Right lung (tissue), 10 donors: ENCODE measurements at places on chromosomes 3 and 15. TPM values are rescaled to one million over a fixed set of nuclear protein-coding genes. Genes with fewer than 3 reads are reported as not detected.

Gene CCR9
- 0.12 TPM for polyA plus RNA-seq

Gene TRIP4
- polyA plus RNA-seq, result 44.2 TPM

Gene CFAP44
- 21.7 TPM for polyA plus RNA-seq

Gene TRIM42
- not detected for polyA plus RNA-seq

Gene FBN1
- polyA plus RNA-seq, result 99.3 TPM

Gene STRIT1
- 0.30 TPM for polyA plus RNA-seq

Gene IFT57
- 79.0 TPM for polyA plus RNA-seq

Gene MUC13
- 0.44 TPM for polyA plus RNA-seq

Gene ESYT3
- 36.3 TPM for polyA plus RNA-seq

Gene SPATA12
- not detected for polyA plus RNA-seq

Gene ST3GAL6
- polyA plus RNA-seq, result 17.2 TPM

Gene GP5
- 0.78 TPM for polyA plus RNA-seq

Gene SEC22C
- polyA plus RNA-seq, result 46.0 TPM

Gene CD86
- 3.3 TPM for polyA plus RNA-seq

Gene RLBP1
- not detected for polyA plus RNA-seq

Gene PXK
- 38.7 TPM for polyA plus RNA-seq

Gene SGO1
- polyA plus RNA-seq, result 11.2 TPM

Gene RBMS3
- polyA plus RNA-seq, result 32.1 TPM

Gene CKMT1B
- 0.63 TPM for polyA plus RNA-seq

Gene PLSCR4
- 53.0 TPM for polyA plus RNA-seq

Gene FBXW12
- polyA plus RNA-seq, result 0.29 TPM

Gene GP9
- polyA plus RNA-seq, result 3.3 TPM

Gene CHD2
- polyA plus RNA-seq, result 124 TPM

Gene P2RY14
- 4.8 TPM for polyA plus RNA-seq

Gene BCL6
- 11.9 TPM for polyA plus RNA-seq

Gene MOBP
- polyA plus RNA-seq, result 0.24 TPM

Gene AP3B2
- polyA plus RNA-seq, result 2.0 TPM

Gene EXD1
- not detected for polyA plus RNA-seq

Gene FBLN2
- 34.6 TPM for polyA plus RNA-seq

Gene ECE2
- polyA plus RNA-seq, result not detected

Gene GHSR
- polyA plus RNA-seq, result not detected

Gene SMCO1
- 0.09 TPM for polyA plus RNA-seq

Gene PLCH1
- polyA plus RNA-seq, result 29.5 TPM

Gene LYZL4
- polyA plus RNA-seq, result not detected

Gene PPIB
- polyA plus RNA-seq, result 533 TPM

Gene SAXO2
- 7.6 TPM for polyA plus RNA-seq

Gene PPP1R14D
- 0.23 TPM for polyA plus RNA-seq

Gene DPH3
- polyA plus RNA-seq, result 16.3 TPM

Gene MEX3B
- polyA plus RNA-seq, result 9.4 TPM

Gene RTP1
- polyA plus RNA-seq, result not detected

Gene ST8SIA2
- polyA plus RNA-seq, result 3.6 TPM

Gene CLEC3B
- polyA plus RNA-seq, result 194 TPM

Gene DNAJC13
- polyA plus RNA-seq, result 53.2 TPM

Gene CPB1
- polyA plus RNA-seq, result 0.44 TPM

Gene ARL14
- not detected for polyA plus RNA-seq

Gene SCG5
- polyA plus RNA-seq, result 7.2 TPM

Gene PDZRN3
- 58.1 TPM for polyA plus RNA-seq

Gene GOLGA8N
- polyA plus RNA-seq, result 35.2 TPM

Gene CHL1
- polyA plus RNA-seq, result 2.0 TPM

Gene NDUFB5
- polyA plus RNA-seq, result 180 TPM

Gene P2RY1
- polyA plus RNA-seq, result 14.5 TPM

Gene TM4SF4
- polyA plus RNA-seq, result 0.08 TPM

Gene CCR8
- polyA plus RNA-seq, result not detected

Gene CAMKV
- 0.06 TPM for polyA plus RNA-seq

Gene CRYBG3
- 29.5 TPM for polyA plus RNA-seq

Gene RETNLB
- polyA plus RNA-seq, result not detected

Gene STRC
- polyA plus RNA-seq, result 1.9 TPM
